ENCODE measurements at places on chromosomes 13 and 19.

GRCh38 chr19:52936151-52936953 lies 13.1 kb upstream of the ZNF888 start:
- no peak for DNase-seq

DNA sequence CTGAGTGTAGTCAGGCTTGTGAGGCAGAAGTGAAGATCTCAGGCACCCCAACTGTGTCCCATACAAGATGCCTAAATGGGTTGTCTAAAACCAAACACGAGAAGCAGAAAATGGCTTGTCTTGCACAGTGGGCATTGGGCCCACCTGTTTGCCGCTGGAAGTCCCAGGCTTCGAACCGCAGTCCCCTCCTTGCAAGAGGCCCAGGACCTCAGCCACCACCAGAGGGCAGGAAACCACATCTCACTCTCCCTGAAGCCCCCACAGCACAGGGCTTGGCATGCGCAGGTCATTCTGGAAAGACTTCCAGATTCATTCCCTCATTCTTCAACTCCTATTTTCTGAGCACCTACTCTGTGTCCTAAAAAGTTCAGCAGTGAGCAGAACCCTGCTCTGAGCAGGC lies 973.7 kb downstream of the UQCRFS1 start:
- DNase-seq = peak; percentile 13

DNA sequence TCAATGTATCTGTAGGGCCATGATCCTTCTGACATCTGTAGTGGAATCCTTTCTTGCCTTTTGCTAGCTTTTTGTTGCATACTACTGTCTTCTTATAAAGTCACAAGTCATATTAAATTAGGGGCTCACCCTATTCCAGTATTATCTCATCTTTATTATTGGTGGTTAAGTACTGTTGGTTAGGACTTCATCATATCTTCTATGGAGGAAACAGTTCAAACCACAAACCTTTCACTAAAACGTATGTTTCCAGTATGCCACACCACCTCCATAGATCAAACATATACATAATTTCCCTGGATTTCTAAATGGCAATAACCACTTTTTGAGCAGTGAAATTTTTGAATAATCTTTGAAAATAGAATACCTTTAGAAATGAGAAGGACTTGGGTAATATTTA lies 62.8 kb upstream of the PCDH9 start:
- no peak for DNase-seq

DNA sequence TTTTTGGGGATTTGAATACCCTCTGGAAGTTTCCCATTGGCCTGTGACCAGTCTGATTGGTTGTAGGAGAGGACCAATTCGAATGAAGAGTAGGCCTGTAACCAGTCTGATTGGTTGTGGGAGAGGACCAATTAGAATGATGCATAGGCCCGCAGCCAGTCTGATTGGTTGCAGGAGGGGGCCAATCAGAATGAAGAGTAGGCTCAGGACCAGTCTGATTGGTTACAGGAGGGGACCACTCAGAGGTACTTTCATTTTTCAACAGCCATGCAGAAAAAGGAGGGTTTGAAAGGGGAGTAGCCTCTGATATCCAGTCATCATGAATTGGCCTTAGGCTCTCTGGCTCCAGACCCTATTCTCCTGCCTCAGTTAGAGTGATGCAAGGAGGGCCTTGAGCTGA lies 30.4 kb upstream of the SLC1A5 start:
- DNase-seq = no peak

GRCh38 chr13:51704399-51705313 lies 99.3 kb downstream of the DHRS12 start:
- DNase-seq = no peak

- no peak for DNase-seq
These were observed 5.2 kb upstream of the TM6SF2 start for GRCh38 chr19:19278315-19278714.

GRCh38 chr19:23384858-23385257 lies 10.4 kb downstream of the ZNF91 start:
- no peak for DNase-seq

DNA sequence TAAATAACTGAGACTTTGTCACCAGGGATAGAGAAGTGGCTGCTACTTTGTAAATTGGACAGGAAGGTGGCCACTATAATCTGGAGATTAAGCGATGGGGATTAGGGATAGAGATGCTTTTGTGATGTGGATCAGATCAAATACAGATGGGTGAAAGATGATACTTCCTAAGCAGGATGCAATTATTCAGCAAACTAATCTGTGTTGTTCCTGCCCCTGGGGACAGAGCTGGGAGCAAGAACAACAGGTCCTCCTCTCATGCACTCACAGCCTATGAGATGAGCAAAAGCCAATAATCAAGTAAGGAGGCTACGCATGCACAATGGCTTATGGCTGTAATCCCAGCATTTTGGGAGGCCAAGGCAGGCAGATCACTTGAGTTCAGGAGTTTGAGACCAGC lies 4.6 kb downstream of the RGL3 start:
- DNase-seq = peak; percentile 10

DNA sequence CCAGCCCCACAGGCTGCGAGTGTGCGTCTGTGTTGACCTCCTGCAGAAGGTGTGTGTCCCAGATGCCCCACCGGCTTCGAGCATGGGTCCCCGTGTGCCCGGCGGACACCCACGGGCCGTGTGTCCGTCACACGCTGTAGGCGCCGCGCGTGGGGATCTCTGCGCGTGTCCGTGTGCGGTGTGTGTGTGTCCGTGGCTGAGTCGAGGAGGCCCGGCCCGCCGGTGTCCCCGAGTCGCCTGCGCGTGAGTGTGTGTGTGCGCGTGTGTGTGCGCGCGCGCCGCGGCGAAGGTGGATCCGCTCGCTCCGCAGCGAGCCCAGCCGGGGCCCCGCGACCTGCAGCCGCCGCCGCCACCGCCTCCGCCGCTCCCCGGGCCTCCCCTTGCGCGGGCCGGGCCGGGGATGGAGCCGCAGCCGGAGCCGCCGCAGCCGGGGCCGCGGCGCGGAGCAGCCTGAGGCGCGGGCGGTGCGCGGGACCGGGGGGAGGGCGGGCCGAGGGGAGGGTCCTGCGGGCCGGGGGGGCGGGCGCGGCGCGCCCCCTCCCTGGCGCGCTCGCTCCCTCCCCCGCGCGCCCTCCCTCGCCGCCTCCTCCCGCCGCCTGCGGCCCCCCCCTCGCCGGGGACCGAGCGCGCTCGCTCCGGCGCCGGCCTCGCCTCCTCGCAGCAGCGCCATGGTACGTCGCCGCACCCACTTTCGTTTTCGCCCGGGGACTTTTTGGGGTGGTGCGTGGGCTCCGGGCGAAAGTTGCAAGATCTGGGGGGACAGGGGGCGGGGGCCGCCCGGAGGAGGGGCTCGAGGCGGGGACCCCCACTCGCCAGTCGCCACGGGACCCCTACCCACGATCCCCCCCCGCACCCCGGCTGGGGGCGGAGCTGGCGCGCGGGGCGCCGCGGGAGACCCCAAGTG lies 7.1 kb upstream of the NFIC start:
- no peak for DNase-seq

- DNase-seq = no peak
These were observed 45.4 kb downstream of the ARHGEF18 start for GRCh38 chr19:7393939-7394730.

GRCh38 chr19:533364-534058 lies 2.0 kb downstream of the CDC34 start:
- DNase-seq = no peak

GRCh38 chr13:31755803-31756212 lies 16.5 kb downstream of the RXFP2 start:
- DNase-seq = no peak

DNA sequence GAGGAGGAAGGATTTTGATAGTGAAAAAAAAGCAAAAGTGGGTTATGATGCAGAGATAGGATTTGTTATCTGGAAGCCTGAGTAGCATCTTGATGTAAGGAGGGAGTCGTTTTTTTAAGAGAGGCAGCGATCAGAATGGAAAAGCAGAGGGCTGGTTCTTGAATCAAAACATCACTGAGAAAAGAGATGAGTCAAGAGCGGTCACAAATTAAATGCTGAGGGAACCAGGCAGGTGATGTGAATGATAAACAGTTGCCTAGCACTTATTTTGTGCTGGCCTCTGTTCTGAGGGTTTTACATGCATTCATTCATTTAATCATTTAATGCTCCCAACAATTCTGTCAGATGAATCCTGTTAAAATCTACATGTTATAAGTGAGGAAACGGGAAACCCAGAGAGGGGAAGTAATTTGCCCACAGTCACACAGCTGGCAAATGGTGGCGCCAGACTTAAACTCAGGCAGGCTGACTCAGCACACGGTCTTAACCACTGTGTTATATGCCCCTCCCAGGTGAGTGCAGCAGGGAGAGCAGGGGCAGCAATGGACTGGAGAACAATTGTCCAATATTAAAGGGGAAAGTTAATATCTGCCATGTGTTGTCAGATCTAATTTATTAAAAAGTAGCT lies 21.4 kb downstream of the SIGLECL1 start:
- no peak for DNase-seq

DNA sequence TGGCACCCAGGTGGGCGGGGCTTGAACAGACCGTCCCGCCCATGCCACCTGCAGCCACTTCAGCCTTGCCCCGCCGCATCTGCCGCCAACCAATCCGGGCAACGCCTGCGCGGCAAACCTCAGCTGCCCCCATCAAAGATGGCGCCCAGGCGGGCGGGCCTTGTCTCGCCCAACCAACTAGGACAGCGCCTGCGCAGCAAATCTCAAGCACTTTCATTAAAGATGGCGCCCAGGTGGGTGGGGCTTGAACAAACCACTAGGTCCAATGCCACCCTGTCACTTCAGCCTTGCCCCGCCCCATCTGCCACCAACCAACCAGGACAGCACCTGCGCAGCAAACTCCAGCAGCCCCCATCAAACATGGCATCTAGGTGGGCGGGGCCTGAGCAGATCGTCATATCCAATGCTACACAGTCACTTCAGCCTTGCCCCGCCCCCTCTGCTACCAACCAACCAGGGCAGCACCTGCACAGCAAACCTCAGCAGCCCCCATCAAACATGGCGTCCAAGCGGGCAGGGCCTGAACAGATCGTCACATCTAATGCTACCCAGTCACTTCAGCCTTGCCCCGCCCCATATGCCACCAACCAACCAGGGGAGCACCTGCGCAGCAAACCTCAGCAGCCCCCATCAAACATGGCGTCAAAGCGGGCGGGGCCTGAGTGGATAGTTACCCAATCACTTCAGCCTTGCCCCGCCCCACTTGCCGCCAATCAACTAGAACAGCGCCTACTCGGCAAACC lies 1.4 kb downstream of the PEG3 start:
- DNase-seq = peak; percentile 100

GRCh38 chr19:17121736-17122293 lies 46.2 kb downstream of the MYO9B start:
- no peak for DNase-seq
